ENCODE measurements at places on chromosomes 4 and X. TPM values are rescaled to one million over a fixed set of nuclear protein-coding genes. Genes with fewer than 3 reads are reported as not detected.

GRCh38 chrX:31376408-31377022, 304.7 kb upstream of the FTHL17 start:
- H3K36me3 ChIP-seq, result peaks cover 2% of the 10 kb centered on the region
- DNase-seq, result no peak
- H3K27me3 ChIP-seq, result no peaks in the 10 kb centered on the region
- H3K4me3 ChIP-seq, result no peak overlapping the region
- peak overlapping the region; percentile 9 for H3K27ac ChIP-seq

BEND4 gene
- total RNA-seq, result not detected

DNA sequence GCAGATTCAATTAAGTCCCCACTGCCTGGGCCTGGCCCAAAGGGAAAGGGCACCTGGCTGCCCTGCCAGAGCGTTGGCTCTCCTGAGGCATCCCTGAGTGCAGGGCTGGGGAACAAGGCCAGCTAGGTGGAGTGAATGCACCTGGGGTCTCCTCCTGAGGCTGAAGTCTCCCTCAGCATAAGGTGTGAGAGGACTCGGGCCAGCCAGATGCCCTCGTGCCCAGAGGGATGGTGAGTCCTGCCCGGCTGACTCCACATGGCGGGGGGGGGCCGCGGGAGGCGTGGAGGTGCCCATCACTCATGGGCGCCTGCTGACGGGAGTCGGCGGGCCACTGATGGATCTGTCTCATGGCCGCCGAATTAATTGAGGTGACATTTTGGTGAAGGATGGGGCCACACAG, 87.8 kb downstream of the GATB start:
- H3K4me1 ChIP-seq, result peaks cover 16% of the 10 kb centered on the region
- no peak for DNase-seq
- H3K36me3 ChIP-seq, result peaks cover 3% of the 10 kb centered on the region
- no peak overlapping the region for H3K27ac ChIP-seq
- H3K4me3 ChIP-seq, result no peak overlapping the region

- no peaks in the 10 kb centered on the region for H3K27me3 ChIP-seq
- H3K4me3 ChIP-seq, result no peak overlapping the region
- H3K36me3 ChIP-seq, result peaks cover 2% of the 10 kb centered on the region
- DNase-seq, result no peak
- H3K27ac ChIP-seq, result peak overlapping the region; percentile 49
- no peaks in the 10 kb centered on the region for H3K4me1 ChIP-seq
Observed at GRCh38 chrX:72478351-72478750, 94.3 kb downstream of the HDAC8 start.

DNA sequence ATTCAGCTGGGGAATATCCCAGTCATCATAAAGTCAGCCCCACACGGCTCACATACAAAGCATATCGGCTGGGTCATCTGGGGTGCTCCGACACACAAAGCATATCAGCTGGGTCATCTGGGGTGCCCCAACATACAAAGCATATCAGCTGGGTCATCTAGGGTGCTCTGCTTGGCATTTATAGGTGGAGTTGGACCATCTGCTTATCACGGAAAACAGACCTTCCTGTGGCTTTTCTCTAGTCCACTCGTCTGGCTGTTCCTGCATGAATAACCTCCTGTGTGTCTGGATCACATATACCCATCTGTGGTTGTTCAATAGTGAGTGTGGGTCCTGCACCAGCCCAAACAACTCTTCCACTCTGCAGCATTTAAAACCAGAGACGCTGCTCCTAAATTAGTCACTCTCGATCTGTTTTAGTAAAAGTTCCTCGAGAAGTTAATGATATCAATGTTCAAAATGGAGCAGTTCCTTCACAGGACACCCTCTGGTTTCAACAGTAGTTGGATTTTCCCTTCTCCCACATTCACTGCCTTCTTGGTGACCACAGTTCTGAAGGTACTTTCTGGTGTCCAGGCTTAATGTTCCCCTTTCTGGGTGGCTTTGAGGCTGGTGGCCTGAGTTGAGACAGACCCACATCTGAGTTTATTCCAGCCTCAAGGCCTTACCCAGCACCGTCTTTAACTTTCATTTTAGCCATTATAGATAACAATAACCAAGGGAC, 70.0 kb upstream of the FRG1 start:
- no peak overlapping the region for H3K4me3 ChIP-seq
- DNase-seq, result no peak
- peaks cover 1% of the 10 kb centered on the region for H3K36me3 ChIP-seq
- H3K27ac ChIP-seq, result no peak overlapping the region

DNA sequence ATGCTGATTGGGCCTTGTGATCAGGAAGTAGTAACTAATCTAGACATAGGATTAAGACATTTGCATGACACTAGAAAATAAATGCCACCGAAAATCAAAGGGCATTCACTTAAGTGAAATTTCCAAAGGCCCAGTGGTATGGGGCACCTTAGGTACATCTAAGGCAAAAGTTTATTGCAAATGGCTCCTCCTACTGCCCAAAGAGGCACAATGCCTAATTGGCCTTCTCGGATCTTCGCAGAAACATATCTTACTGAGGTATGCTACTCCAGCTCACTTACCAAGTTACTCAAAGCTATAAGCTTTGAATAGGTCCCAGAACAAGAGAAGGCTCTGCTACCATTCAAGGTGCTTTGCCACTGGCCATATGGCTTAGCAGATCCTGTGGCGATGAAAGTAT, 174.8 kb upstream of the CXCL13 start:
- H3K4me1 ChIP-seq, result no peaks in the 10 kb centered on the region
- DNase-seq, result no peak
- H3K4me3 ChIP-seq, result no peak overlapping the region
- peaks cover 26% of the 10 kb centered on the region for H3K27me3 ChIP-seq
- no peaks in the 10 kb centered on the region for H3K36me3 ChIP-seq

TIGD4 gene
- 0.39 TPM for total RNA-seq

DNA sequence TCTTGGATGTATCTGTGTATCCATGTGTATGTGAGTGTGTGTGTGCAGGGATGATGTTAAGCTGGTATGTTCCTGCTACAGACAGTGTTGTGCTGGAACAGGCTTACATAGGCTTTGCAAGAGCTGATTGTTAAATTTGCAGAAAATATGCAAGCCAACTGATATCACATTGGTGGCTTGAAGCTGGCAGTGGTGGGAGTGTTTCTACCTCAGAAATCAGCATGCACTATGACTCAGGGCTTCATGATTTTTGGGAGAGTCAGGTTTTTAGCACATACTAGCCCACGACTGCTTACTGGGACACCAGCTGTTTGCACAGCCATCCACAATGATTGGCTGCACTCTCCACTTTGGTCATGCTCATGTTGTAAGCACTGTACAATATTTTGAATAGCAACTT, 261.8 kb downstream of the DHX15 start:
- no peaks in the 10 kb centered on the region for H3K36me3 ChIP-seq
- no peak for DNase-seq
- H3K4me1 ChIP-seq, result peaks cover 23% of the 10 kb centered on the region
- H3K4me3 ChIP-seq, result no peak overlapping the region

- peaks cover 5% of the 10 kb centered on the region for H3K27me3 ChIP-seq
- DNase-seq, result no peak
- no peaks in the 10 kb centered on the region for H3K36me3 ChIP-seq
- H3K4me1 ChIP-seq, result peaks cover 11% of the 10 kb centered on the region
Observed at GRCh38 chr4:121182296-121182695, 18.2 kb upstream of the TNIP3 start.

- peaks cover 12% of the 10 kb centered on the region for H3K4me1 ChIP-seq
- no peak overlapping the region for H3K4me3 ChIP-seq
- H3K27me3 ChIP-seq, result no peaks in the 10 kb centered on the region
Observed at GRCh38 chr4:121599049-121599448, 97.7 kb downstream of the ANXA5 start.

DNA sequence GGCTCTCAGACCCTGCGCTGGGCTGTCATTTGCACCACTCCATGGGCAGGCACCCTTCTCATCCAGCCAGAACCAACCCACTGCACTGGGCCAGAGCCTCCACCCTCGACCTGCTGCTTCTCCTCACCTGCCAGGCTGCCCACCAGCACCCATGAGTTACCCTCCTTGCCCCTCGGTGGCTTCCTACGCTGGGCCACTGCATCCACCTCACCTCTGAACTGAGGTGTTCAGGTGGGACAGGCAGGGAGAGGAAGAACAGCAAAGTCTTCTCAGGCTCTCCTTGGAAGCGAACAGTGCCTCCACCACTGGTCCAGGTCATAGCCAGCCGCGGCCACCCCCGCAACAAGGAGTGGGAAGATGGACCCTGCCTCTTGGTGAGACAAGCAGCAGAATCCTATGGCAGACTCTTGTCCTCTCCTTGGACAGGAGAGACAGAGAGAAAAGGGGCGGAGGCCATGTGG, 32.4 kb upstream of the HMX1 start:
- no peak overlapping the region for H3K27ac ChIP-seq
- H3K4me1 ChIP-seq, result no peaks in the 10 kb centered on the region
- peaks cover 4% of the 10 kb centered on the region for H3K36me3 ChIP-seq
- peak; percentile 79 for DNase-seq

TLR2 gene
- 1.7 TPM for total RNA-seq

GRCh38 chr4:83340692-83341343, 6.2 kb upstream of the HPSE start:
- no peak overlapping the region for H3K4me3 ChIP-seq
- H3K27ac ChIP-seq, result no peak overlapping the region
- no peaks in the 10 kb centered on the region for H3K4me1 ChIP-seq
- H3K36me3 ChIP-seq, result no peaks in the 10 kb centered on the region
- peaks cover 10% of the 10 kb centered on the region for H3K27me3 ChIP-seq
- DNase-seq, result no peak

GRCh38 chrX:49203536-49203935, 3.5 kb upstream of the SYP start:
- no peaks in the 10 kb centered on the region for H3K36me3 ChIP-seq
- H3K4me3 ChIP-seq, result no peak overlapping the region
- H3K27me3 ChIP-seq, result no peaks in the 10 kb centered on the region
- H3K27ac ChIP-seq, result no peak overlapping the region

TLR1 gene
- 0.38 TPM for total RNA-seq
